ENCODE measurements at places on chromosomes 7 and 10.

- DNase-seq: no peak
These were observed 103.0 kb upstream of the SEMA3A start for GRCh38 chr7:84297616-84298015.

- no peak for DNase-seq
These were observed 59.8 kb downstream of the VAX1 start for GRCh38 chr10:117078168-117078837.

DNA sequence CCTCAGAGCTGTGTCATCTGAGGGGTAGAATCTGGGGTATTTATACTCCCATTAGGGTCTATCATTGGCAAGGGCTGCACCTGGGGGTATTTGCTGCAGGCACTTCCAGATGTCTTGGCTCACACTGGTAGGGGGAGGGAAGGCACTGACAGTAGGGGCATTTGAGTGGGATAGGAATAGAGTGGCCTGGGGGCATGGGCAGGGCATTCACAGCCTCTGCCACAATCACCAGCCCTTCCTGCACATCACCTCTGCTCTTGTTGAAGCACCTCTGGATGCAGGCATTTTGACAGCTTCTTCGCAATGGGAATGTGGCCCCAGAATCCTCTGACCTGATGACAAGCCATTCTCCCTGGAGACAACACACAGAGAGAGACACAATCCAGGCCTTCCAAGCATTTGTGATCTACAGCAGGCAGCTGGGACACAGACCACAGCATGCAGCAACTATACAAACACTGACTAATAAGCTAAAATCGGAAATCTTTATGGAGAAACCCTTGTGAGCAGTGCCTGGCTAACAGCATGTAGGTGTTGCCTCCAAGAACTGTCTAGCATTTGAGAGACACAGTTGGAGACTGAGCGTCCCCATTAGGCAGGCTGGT lies 178.5 kb downstream of the KCNMA1 start:
- no peak for DNase-seq

DNA sequence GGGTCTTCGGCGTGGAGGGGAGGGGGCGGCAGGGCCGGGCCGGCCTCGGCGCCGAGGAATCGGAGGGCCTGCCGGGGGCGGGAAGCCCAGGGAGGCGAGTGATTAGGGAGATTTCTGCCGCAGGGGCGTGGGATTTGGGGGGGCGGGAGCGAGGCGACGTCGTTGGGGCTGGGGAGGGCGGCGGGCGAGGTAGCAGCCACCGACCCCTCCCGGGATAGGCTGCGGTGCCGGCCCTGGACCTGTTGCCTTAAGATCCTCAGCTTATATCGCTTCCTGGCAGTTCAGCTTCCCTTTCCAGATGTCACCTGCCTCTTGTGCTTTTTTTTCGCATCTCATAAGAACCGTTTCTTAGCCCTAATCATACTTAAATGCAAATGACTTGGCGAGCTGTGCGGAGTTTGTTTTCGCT lies 655 bp downstream of the LMTK2 start:
- peak; percentile 3 for DNase-seq

GRCh38 chr10:72552857-72553256 lies 73.0 kb downstream of the MICU1 start:
- no peak for DNase-seq

DNA sequence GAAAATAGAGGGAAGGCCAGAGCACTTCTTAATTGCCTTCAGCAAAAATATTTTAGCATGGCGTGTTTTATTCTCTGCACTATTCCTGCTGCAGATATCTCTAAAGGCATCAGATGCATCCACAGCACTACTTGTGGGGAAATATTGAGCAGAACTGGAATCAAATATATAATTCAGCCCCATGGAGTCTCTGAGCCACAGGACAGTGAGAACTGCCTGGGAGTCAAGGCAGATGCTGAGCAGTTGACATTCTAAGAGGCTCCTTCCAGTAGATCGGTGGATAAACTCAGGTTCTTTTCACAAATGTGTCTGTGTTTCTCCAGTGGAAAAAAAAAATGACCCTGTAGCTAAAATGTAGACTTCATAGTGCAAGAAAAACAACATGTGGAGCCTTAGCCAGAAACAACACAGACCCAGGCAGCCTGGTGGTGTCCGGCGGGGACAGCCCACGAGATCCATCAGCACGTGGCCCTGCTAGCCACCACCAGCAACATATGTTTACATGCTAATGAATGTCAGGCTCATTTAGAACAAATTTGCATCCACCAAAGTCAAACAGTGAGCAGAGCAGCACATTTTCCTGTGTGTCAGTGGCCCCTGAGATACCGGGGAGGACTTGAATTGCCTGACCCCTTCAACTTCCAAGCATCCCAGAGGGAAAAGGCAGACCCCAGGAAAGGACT lies 123.3 kb upstream of the PFKP start:
- DNase-seq: no peak
